ENCODE measurements at places on chromosomes 4 and X. TPM values are rescaled to one million over a fixed set of nuclear protein-coding genes. Genes with fewer than 3 reads are reported as not detected.

PRSS12 gene
- total RNA-seq = 0.32 TPM

TLR8 gene
- 1.4 TPM for total RNA-seq

SPARCL1 gene
- 611 TPM for total RNA-seq

GRCh38 chr4:179029683-179030082 lies 1587.4 kb upstream of the AGA start:
- DNase-seq = no peak

DNA sequence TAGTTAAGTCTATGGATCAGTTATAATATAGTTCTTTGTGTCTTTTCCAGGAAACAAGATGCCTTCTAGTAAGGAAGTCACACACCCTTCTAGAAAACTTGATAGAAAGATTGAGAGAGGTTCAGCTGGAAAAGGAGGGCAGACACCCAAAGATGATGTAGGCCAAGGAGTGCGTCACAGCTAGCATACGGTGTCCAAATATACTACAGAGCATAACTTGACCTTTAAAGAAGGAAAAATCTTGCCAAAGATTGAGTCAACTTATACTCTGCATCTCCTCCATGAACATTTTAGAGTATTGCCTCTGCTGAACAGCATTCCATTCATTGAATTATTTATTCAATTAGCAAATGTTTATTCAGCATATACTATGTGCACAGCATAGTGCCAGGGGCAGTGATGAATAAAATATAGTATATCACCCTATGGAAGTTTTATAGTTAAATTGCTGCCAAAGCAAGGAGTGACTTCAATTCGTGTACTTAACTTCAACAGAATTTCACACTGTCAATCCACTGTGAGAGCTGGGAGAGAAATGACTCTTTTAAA lies 51.9 kb upstream of the SLC6A14 start:
- no peak for DNase-seq

GRCh38 chr4:158316264-158316663 lies 106.0 kb downstream of the TMEM144 start:
- no peak for DNase-seq

DNA sequence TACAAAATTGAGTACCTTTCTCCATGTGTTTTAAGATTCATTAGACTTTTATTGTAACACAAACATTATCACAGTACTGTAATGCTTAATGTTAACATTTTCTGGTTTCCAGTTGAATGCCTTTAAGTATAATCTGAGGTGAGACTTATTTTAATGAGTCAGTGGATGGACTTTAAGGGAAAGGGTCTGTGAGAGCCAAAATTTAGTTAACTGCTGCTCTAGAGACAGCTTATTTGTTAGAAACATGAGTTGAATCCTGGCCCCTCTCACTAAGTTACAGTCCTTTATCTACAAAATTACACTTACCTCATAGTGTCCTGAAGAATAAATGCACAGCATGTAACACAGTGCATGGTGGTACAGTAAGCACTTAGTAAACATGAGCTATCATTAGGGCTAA lies 66.0 kb downstream of the PGRMC2 start:
- no peak for DNase-seq

GLRA2 gene
- total RNA-seq = not detected

DNA sequence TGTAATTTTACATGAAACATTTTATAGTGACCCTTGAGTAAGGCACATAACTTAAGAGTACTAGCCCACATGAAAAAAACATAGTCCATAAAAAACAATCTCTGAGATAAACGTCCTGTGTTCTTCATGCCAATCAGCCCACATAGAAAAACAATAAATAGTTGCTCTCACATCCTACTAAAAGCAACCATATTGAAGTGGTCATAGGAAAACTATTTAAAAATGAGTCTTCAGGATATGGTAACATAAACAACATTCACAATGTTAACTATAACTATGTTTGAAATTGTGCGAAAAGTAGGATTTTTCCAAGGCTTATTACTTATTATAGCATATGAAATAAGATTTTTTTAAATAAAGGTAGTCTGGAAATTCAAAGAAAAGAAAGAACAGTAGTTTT lies 77.1 kb upstream of the EPHA5 start:
- no peak for DNase-seq

MAGEB17 gene
- not detected for total RNA-seq

DNA sequence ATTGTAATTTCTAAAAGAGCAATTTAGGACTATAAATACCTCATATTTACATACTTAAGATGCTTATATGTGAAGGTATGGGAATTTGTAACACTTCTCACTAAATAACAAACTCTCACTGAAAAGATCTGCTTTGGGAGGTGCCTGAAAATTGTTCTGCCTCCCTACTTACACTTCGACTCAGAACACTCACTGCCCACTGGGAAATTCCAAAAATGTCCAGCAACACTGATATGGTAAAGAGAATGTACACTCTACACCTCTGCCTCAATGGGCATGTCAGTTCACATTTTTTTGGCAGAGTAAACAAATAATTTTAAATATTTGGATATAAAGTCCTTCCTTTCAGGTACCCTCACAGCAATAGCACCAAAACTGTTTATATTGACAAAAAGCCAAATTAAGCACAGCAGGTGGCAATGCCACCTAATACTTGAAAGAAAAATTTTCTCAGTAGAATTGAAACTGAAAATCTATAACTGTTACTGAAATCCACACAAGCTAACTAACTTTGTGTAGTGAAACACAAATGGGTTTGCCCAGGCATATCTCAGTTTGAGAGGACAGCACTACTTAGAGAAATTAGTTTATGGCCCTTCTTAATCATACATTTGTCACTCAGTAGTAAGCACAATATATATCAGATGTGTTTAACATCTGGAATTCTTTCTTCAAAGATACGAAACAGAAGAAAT lies 67.1 kb downstream of the PRDM5 start:
- no peak for DNase-seq

DNA sequence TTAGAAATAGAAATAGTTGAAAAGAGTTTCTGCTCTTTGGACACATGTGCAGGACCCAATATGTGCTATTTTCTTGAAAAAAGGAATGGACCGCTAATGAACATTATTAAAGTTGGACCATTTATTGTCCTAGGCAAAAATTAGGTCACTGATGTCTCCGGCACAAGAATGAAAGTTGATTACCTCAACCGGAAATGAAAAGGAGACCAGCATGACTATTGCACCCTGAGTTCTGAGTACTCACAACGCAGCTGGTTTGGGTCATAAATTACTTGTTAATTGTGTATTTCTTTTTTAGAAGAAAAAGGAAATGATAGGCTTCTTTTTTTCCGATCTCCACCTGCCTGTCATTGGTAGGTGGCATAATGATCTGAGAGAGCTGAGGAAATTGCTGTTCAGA lies 232.7 kb downstream of the ARHGAP24 start:
- no peak for DNase-seq

DNA sequence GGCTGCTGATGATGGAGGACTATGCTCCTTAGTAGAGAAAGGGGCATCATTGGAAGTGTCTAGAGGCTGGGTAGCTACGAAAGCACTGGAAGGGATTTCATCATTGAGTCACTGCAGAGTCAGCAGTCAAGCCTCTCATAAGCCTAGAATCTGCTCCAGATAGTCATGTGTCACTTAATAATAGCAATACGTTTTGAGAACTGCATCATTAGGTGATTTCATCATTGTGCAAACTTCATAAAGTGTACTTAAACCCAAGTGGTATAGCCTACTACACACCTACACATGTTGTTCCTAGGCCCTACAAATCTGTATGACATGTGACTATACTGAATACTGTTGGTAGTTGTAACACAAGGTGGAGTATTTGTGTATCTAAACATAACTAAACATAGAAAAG lies 165.6 kb downstream of the PTTG2 start:
- no peak for DNase-seq

- no peak for DNase-seq
These were observed 48.9 kb downstream of the FNIP2 start for GRCh38 chr4:158817562-158818296.

GRCh38 chr4:58064653-58065052 lies 954.5 kb upstream of the IGFBP7 start:
- no peak for DNase-seq

DNA sequence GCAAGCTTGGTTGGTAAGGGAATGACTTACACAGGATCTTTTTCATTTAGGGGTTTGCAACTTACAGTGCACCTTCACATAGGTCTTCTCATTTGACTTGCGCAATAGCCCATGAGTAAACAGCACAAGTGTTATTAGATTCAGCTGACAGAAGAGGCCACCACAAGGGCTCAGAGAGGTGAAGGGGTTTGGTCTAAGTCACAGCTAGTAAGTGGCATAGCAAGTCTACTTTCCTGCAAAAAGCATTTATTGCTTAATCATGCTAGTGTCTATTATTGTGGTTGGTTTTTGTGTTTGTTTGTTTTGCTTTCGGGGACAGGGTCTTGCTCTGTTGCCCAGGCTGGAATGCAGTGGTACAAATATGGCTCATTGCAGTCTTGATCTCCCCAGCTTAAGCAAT lies 83.3 kb downstream of the SPRY1 start:
- DNase-seq = no peak

GRCh38 chrX:28586286-28586685 lies 960 bp upstream of the IL1RAPL1 start:
- DNase-seq = no peak

DNA sequence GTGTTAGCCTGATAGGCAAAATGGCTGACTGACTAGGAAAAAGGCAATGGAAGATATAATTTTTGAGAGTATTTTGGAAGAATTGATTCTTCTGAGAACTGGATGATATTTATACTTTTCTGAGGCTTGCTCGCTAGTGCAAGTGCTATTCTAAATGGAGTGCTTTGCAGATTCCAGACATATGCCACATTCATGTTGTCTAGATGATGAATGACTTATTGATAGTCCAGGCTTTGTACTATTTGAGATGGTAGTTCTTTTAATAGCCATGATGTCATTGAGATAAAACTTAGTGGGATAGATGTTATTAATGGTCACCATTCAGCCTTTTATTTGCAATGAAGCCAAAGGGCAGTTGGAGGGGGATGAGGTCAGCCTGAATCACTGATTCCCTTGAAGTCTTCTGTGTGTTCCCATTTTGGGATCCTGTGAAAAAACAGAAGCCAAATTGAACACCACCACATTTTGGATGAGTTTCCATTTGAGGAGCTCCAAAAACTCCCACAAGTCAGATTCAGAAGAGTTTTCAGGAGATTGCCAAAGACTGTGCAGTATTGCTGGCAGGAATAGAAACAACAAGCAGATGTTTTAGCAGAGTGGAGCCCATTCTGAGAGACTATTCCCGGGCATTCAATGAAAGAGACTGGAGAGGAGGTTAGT lies 184.1 kb downstream of the IL1RAPL2 start:
- DNase-seq = no peak

DNA sequence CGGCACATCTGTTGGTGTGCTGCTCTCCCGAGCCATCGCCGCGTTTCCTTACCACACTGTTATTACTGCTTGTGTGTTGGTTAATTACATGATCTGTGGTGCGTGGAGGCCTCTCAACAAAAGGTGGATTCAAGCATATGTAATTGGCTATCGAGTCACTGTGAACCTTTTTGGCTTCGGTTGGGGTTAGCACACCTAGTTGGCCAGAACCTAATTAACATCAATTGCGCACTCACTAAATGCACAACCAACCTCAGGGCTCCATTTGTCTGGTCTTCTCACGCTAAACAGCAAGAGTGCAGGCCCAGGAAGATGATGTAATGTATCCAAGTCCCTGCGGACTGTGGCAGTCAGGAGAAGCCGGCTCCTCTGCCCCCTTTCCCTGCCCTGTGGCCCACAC lies 17.4 kb downstream of the ENPP6 start:
- DNase-seq = no peak
